Activated B cell treated with CpG ODN at 0.5 μM for 24 hours (primary cell): ENCODE measurements at places on chromosomes 3 and 15.

- DNase-seq = no peak
Observed at GRCh38 chr3:168034152-168034928, 61.4 kb downstream of the GOLIM4 start.

- DNase-seq = no peak
Observed at GRCh38 chr3:71111784-71112440, 471.6 kb downstream of the FOXP1 start.

DNA sequence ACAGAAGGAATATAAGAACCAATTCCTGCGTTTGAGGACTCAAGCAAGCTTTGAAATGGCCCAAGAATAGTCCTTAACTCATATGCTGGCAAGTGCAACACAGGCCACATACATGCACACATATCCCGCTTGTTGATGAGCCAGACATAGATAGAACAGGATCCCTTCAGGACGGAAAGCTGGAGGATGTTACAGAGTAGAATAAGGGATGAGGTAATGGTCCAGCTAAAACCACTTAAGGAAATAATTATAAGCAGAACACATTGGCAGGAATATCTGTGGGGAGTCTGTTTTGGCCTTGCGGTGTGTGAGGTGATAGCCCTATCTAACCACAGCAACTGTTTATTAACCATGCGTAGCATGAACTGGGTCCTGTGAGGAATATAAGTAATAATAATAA lies 25.0 kb downstream of the SCG3 start:
- no peak for DNase-seq

- DNase-seq = no peak
Observed at GRCh38 chr3:114418724-114419543, 125.1 kb downstream of the TIGIT start.

GRCh38 chr3:55247666-55248065 lies 239.4 kb downstream of the WNT5A start:
- no peak for DNase-seq

GRCh38 chr3:187066228-187066995 lies 72.9 kb downstream of the RPL39L start:
- DNase-seq = no peak

GRCh38 chr3:128998561-128998960 lies 2.5 kb upstream of the EFCC1 start:
- DNase-seq = no peak

DNA sequence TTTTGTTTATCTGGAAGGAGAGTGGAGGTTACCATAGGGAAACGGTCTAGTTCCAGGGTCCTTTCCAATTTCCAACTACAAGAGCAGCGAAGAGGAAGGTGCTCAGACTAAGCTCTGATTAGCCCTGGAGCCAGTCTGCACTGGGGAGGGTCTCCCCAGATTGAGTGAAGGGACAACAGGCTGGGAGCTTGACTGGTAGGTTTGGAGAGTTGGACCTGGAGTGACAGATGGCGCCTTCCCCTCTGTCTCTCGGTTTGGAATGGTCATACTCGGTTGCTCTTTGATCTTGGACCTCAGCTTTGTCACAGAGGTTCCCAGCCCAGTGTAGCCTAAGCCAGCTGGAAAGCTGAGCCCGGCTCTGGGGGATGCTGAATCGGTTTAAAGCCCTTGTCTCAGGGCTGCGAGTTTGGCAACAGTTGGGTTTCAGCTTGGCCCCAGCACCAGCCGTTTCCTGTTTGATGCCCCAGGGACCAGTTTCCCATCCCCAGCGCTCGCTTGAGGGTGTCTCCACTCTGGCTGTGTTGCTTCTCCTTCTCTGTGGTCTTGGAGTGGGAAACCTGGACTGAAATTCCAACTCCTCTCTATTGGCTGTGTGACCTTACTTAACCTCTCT lies 53.1 kb upstream of the ULK4 start:
- DNase-seq = peak; percentile 35

DNA sequence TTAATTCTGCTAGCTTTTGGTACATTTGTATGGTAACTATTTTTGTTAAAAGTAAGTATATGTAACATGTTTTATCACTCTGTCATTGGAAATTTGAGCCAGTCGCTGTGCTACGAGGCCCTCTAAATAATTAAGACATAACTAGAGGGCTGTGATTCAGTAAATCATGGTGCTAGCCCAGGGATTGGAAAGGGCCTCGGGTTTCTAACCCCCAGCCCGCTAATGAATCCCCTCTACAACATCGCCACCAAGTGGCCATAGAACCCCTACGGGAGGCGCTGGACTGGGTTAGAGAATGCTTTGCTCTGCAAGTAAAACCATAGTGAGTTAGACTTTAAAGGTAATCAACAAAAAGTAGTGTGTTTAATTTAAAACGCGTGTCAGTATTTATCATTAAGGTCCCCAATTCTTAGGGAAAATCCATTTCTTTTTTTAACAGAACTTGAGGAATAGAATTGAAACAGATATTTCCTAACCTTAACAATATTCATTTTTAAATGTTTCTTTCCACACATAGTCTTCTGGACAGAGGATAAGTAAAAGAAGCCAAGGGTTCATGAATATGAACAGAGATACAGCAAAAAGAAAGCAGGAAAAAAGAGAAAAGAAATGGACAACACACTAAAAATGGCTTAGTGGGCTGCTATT lies 744.7 kb downstream of the EPHA3 start:
- no peak for DNase-seq
